ENCODE measurements at places on chromosomes 7 and 10. TPM values are rescaled to one million over a fixed set of nuclear protein-coding genes. Genes with fewer than 3 reads are reported as not detected.

- H3K4me3 ChIP-seq = no peak overlapping the region
- no peaks in the 10 kb centered on the region for H3K4me1 ChIP-seq
- DNase-seq = no peak
- peaks cover 2% of the 10 kb centered on the region for H3K27me3 ChIP-seq
- no peaks in the 10 kb centered on the region for H3K36me3 ChIP-seq
- H3K27ac ChIP-seq = no peak overlapping the region
Observed at GRCh38 chr10:103682631-103683030, 172.7 kb downstream of the SH3PXD2A start.

DNA sequence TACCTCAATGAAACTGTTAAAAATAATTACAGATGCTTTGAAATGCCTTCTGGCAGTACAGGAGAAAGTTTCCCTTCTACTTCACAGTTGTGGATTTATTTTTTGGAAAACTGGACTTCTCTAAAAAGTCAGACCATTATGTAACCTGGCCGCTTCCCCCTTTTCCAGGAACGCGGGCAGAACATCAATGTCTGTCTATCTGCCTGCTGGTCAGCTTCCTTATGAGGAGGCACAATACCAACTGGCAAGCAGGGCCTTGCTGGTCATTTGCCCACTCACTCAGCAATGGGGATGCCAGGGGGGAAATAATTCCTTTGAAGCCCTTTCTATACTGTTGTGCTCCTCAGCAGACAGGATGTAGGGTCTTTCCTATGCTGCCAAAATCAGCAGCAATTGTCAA is 22.5 kb upstream of the ADRB1 start:
- H3K27ac ChIP-seq = no peak overlapping the region
- H3K4me1 ChIP-seq = peaks cover 11% of the 10 kb centered on the region
- H3K27me3 ChIP-seq = no peaks in the 10 kb centered on the region
- no peaks in the 10 kb centered on the region for H3K36me3 ChIP-seq
- H3K4me3 ChIP-seq = no peak overlapping the region
- DNase-seq = no peak

GRCh38 chr10:109487691-109488090 is 435.6 kb downstream of the XPNPEP1 start:
- no peaks in the 10 kb centered on the region for H3K27me3 ChIP-seq
- no peak overlapping the region for H3K4me3 ChIP-seq
- no peak for DNase-seq
- H3K27ac ChIP-seq = no peak overlapping the region

GRCh38 chr10:96971324-96971723 is 139.2 kb downstream of the LCOR start:
- H3K27me3 ChIP-seq = no peaks in the 10 kb centered on the region
- H3K4me1 ChIP-seq = no peaks in the 10 kb centered on the region
- H3K27ac ChIP-seq = no peak overlapping the region
- no peak overlapping the region for H3K4me3 ChIP-seq
- H3K36me3 ChIP-seq = peaks cover 3% of the 10 kb centered on the region

GRCh38 chr7:106140406-106141173 is 28.5 kb upstream of the SYPL1 start:
- H3K4me1 ChIP-seq = peaks cover 3% of the 10 kb centered on the region
- no peak overlapping the region for H3K27ac ChIP-seq
- no peaks in the 10 kb centered on the region for H3K36me3 ChIP-seq
- H3K27me3 ChIP-seq = no peaks in the 10 kb centered on the region

GRCh38 chr7:44194069-44194468 is 4.8 kb upstream of the GCK start:
- H3K4me1 ChIP-seq = no peaks in the 10 kb centered on the region
- H3K27ac ChIP-seq = no peak overlapping the region
- H3K27me3 ChIP-seq = peaks cover 4% of the 10 kb centered on the region
- no peak for DNase-seq
- H3K4me3 ChIP-seq = no peak overlapping the region
- H3K36me3 ChIP-seq = no peaks in the 10 kb centered on the region

GRCh38 chr7:4882169-4883032 is 1.1 kb downstream of the RADIL start:
- H3K4me3 ChIP-seq = peak overlapping the region; percentile 25
- H3K27me3 ChIP-seq = peaks cover 45% of the 10 kb centered on the region
- peaks cover 4% of the 10 kb centered on the region for H3K4me1 ChIP-seq
- no peaks in the 10 kb centered on the region for H3K36me3 ChIP-seq

DNA sequence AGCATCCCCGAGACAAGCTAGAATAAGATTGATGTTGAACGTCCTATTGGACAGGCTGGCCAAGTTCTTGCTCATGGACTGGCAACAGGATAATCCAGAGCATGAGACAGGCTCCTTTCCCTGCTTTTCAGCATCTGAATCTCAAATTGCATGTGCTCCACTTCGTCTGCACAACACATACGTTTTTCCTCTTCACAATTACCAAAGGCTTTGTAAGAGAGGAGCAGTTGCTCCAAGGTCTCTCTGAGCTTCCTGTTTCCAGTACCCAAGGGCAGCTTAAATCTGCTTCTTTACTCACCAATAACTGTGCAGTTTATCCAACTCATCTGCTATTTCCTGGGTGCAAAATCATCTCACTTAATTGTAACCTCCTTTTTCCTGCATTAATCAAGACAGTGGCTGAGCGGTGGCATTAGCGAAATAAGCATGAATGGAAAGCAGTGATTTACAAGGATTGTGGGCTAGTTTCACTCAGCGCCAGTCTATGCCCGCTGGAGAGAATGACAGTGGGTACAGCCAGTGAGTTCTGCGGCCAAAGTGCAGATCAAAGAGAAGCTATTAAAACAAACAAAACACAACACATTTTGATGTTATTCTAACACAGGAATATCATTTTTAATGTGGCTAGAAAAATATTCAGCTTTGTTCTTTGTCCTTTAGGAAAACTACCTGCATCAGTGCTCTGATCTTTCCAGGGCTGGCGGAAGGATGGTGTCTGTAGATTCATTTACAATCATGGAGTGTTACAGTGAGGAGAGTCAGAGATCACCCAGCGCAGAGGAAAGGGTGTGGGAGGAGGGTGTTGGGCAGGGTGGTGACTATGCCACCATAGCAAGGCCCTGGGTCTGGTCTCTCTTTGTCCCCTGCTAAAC is 79.8 kb downstream of the CHN2 start:
- H3K4me3 ChIP-seq = no peak overlapping the region
- H3K36me3 ChIP-seq = no peaks in the 10 kb centered on the region
- no peaks in the 10 kb centered on the region for H3K27me3 ChIP-seq
- H3K4me1 ChIP-seq = peaks cover 40% of the 10 kb centered on the region

Gene PTER
- polyA plus RNA-seq = 5.1 TPM

Gene GIMAP4
- 40.9 TPM for polyA plus RNA-seq

Gene PDE6C
- polyA plus RNA-seq = 0.18 TPM

Gene PRKG1
- 2.5 TPM for polyA plus RNA-seq
